ENCODE measurements at places on chromosomes 2 and 18. TPM values are rescaled to one million over a fixed set of nuclear protein-coding genes. Genes with fewer than 3 reads are reported as not detected.
A peak's percentile ranks its signal among the peaks of the same experiment; 100 is the strongest.

GRCh38 chr2:34332813-34333212 is 733.7 kb upstream of the FAM98A start:
- no peak overlapping the region for H3K27ac ChIP-seq
- no peak overlapping the region for H3K4me3 ChIP-seq
- no peaks in the 10 kb centered on the region for H3K4me1 ChIP-seq
- H3K27me3 ChIP-seq = no peaks in the 10 kb centered on the region
- no peaks in the 10 kb centered on the region for H3K36me3 ChIP-seq

DNA sequence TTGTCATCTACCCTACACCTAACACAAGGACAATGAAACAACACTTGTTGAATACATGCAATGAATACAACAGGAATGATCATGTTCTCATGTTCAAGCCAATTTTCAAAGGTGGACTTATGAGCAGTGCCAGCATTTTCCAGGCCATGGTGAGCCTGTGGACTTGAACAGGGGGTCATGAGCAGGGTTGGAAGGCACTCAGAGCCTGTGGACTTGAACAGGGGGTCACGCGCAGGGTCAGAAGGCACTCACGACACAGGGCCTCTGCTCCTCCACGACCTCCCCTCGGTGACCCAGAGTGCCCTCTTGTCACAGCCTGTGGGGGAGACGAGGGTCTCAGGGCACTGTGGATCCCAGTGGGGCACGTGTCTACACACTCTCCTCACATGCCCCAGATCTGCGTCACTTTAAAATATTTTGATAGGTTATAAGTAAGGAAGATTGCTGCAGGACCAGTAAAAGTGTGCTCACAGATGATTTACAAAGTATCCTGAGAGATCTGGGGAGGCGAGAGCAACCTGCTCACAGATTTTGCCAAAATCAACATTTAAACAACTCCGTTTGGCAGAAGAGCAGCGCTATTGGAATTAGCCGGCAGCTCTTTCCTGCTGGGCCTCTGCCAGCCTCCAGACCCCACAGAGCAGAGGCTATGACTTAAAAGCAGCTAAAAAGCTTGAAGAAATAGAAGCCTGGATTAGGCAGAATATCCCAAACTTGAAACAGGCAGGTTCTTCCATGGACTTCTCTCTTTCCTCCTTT is 121.9 kb downstream of the TMEM18 start:
- no peak for DNase-seq
- H3K4me1 ChIP-seq = no peaks in the 10 kb centered on the region
- no peaks in the 10 kb centered on the region for H3K36me3 ChIP-seq
- H3K4me3 ChIP-seq = no peak overlapping the region

- peaks cover 49% of the 10 kb centered on the region for H3K27me3 ChIP-seq
- no peaks in the 10 kb centered on the region for H3K4me1 ChIP-seq
- no peak within 1 kb of the TSS for H3K27ac ChIP-seq
Observed at GRCh38 chr2:219572237-219573001, at the start of gene INHA. INHA (plus strand) TSS chr2:219572310; CDS start chr2:219572375, 65 bp downstream.

GRCh38 chr2:24075259-24075658 is 867 bp downstream of the SF3B6 start:
- peak overlapping the region; percentile 98 for H3K4me3 ChIP-seq
- H3K27me3 ChIP-seq = no peaks in the 10 kb centered on the region
- peaks cover 15% of the 10 kb centered on the region for H3K36me3 ChIP-seq
- no peak for DNase-seq

- H3K27ac ChIP-seq = no peak overlapping the region
- no peak overlapping the region for H3K4me3 ChIP-seq
- DNase-seq = no peak
Observed at GRCh38 chr2:122244598-122245229, 489.3 kb downstream of the TSN start.

- peaks cover 6% of the 10 kb centered on the region for H3K27me3 ChIP-seq
- H3K36me3 ChIP-seq = no peaks in the 10 kb centered on the region
- H3K4me1 ChIP-seq = peaks cover 4% of the 10 kb centered on the region
- H3K27ac ChIP-seq = no peak overlapping the region
- no peak for DNase-seq
Observed at GRCh38 chr2:202064171-202064880, 8.7 kb upstream of the KIAA2012 start.

DNA sequence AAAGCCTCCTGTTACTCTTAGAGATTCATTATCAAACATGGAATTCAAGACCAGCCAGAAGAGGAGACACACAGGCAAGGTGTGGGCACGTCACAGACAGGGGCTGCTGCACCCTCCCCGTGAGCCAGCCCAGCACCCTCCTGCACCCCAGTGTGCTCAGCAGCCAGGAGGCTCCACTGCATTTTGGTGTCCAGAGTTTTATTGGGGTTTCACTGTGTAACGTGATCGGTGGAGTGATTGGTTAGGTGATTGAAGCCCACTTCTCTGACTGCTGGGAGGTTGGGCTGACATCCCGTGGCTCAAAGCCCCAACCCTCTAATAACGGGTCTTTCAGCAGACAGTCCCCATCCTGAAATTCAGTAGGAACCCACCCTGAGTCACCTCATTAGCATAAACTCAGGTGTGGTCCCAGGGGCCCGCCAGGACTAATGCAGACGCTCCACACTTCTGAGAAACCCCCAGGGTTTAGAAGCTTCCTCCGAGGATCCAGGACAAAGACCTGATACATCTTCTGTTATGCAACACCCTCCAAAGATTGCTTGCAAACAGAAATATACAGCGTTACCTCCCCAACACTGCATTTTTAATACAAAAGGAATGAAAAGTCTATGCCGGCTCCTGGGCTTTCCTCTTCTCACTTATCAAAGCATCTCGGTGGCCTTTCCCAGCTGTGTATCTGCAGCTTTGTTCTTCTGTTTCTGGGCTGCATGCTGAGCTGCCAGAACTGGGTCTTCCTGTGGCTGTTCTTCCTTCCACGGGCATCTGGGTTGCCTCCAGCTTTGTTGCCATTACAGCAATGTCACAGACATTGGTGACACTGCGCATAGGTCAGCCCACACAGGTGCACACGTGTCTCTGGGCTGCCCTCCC is 43.7 kb upstream of the SNED1 start:
- H3K4me1 ChIP-seq = no peaks in the 10 kb centered on the region
- no peak for DNase-seq
- no peaks in the 10 kb centered on the region for H3K36me3 ChIP-seq
- H3K4me3 ChIP-seq = no peak overlapping the region
- no peaks in the 10 kb centered on the region for H3K27me3 ChIP-seq

GRCh38 chr2:26251893-26252292 is 7.2 kb downstream of the HADHB start:
- H3K36me3 ChIP-seq = no peaks in the 10 kb centered on the region
- no peak for DNase-seq
- no peaks in the 10 kb centered on the region for H3K27me3 ChIP-seq

- H3K36me3 ChIP-seq = no peaks in the 10 kb centered on the region
- H3K4me3 ChIP-seq = no peak overlapping the region
- H3K27me3 ChIP-seq = no peaks in the 10 kb centered on the region
- H3K4me1 ChIP-seq = no peaks in the 10 kb centered on the region
- DNase-seq = no peak
Observed at GRCh38 chr18:61870151-61870550, 22.7 kb downstream of the RNF152 start.

GRCh38 chr2:205995260-205995659 is 90.7 kb downstream of the INO80D start:
- DNase-seq = no peak
- H3K36me3 ChIP-seq = peaks cover 23% of the 10 kb centered on the region
- H3K4me3 ChIP-seq = no peak overlapping the region
- peaks cover 7% of the 10 kb centered on the region for H3K4me1 ChIP-seq
- H3K27ac ChIP-seq = peak overlapping the region; percentile 21

DNA sequence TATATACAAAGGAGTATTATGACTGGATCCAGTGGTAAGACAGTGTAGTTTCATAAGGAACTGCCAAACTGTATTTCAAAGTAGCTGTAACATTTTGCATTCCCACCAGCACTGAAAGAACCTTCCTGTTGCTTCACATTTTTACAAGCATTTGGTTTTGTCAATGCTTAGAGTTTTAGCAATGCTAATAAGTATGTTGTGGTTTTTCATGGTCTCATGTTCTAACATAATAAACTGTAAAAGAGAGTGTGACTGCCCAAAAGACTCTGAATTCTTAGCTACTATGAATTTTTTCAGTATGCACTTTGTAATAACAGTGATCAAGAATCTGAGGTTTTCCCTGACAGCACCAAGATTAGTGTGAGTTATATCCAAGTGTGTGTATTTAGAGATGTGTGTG is 604.2 kb downstream of the XIRP2 start:
- H3K4me1 ChIP-seq = no peaks in the 10 kb centered on the region
- no peak overlapping the region for H3K4me3 ChIP-seq
- no peak overlapping the region for H3K27ac ChIP-seq
- no peak for DNase-seq
- no peaks in the 10 kb centered on the region for H3K36me3 ChIP-seq
- no peaks in the 10 kb centered on the region for H3K27me3 ChIP-seq

GRCh38 chr18:65411061-65411460 is 339.8 kb upstream of the CDH7 start:
- no peak overlapping the region for H3K27ac ChIP-seq
- H3K4me3 ChIP-seq = no peak overlapping the region
- H3K27me3 ChIP-seq = no peaks in the 10 kb centered on the region
- DNase-seq = no peak
- H3K4me1 ChIP-seq = no peaks in the 10 kb centered on the region

DNA sequence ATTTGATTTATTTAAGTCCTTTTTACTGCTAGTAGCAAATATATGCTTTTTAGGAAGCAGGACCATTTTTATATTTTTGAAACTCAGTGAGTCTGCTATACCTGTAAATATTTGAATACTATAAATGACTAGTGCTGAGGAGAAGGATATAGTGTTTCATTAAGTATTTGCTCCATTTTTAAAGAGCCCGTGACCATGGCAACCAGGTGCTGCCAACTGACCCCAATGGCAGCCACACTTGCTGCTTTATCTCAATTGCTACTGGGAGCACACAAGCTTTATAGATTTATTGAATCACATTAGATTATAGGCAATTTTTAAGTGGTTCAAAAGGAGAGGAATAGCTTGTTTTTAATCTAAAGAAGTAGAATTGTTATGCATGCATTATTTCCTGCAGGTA is 142.0 kb downstream of the SCG2 start:
- no peaks in the 10 kb centered on the region for H3K36me3 ChIP-seq
- H3K4me1 ChIP-seq = no peaks in the 10 kb centered on the region
- DNase-seq = no peak
- no peak overlapping the region for H3K4me3 ChIP-seq

DNA sequence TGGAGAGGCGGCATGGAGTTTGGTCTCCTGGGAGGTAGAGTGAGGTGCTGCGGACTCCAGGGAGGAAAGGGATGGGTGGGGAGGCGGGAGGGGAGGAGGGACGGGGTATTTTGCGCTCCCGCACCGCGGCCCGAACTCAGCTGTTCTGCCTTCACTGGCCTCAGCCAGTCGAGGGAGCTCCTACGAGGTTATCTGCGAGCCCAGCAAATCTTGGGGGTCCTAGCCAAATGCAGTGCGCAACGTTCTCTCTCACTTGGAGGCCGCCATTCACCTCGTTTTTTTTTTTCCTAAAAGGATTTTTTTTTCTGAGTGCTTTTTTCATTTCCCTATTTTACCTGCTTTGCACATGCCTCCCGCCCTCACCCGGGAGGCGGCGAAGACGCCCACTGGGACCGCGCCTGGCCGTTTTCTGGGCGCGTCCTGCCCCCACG is 877 bp upstream of the BCL2L11 start:
- peaks cover 10% of the 10 kb centered on the region for H3K36me3 ChIP-seq
- DNase-seq = peak; percentile 17
- peaks cover 36% of the 10 kb centered on the region for H3K27me3 ChIP-seq

- peaks cover 3% of the 10 kb centered on the region for H3K4me1 ChIP-seq
- H3K4me3 ChIP-seq = no peak overlapping the region
- H3K36me3 ChIP-seq = no peaks in the 10 kb centered on the region
- no peak overlapping the region for H3K27ac ChIP-seq
Observed at GRCh38 chr2:45938649-45939511, 287.4 kb downstream of the PRKCE start.

DNA sequence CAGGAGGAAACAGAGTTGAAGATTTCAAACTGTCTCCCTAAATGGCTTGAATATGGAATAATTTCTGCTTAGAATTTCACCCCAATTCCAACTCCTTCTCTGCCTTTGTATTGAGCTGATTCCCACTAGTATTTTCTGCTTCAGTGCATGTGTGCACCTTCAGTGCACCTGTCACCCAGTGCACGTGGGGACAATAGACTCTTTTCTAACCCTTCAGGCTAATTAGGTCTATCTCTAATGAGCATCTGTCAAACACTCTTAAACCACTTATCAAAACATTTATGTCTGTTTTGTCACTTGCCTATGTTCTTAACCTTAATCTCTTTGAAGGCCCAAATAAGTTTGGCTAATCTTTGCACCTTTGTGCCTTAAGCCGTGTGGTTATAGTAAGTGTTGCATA is 232.0 kb upstream of the NETO1 start:
- no peaks in the 10 kb centered on the region for H3K27me3 ChIP-seq
- H3K27ac ChIP-seq = no peak overlapping the region
- H3K36me3 ChIP-seq = no peaks in the 10 kb centered on the region
- H3K4me1 ChIP-seq = no peaks in the 10 kb centered on the region
- no peak for DNase-seq

DNA sequence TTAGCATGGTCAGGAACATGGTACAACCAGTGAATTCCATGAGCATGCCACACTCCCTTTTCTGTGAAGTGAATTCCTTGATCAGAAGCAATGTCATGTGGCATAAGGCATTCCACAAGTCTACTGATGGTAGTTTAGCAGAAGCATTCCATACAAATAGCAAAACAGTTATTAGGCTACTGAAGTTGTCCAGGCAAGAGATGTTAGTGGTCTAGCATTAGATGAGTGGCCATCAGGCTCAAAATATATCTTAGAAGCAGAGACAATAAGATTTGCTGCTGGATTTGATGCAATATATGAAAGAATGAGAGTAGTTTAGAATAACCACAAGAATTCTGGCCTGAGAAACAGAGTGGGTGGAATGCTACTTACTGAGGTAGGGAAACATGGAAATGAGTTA is 355.3 kb upstream of the NRXN1 start:
- H3K36me3 ChIP-seq = no peaks in the 10 kb centered on the region
- no peak overlapping the region for H3K27ac ChIP-seq
- DNase-seq = no peak

GRCh38 chr2:231138699-231139098 is 13.9 kb upstream of the HTR2B start:
- H3K4me1 ChIP-seq = no peaks in the 10 kb centered on the region
- DNase-seq = no peak
- H3K4me3 ChIP-seq = no peak overlapping the region
- H3K27me3 ChIP-seq = no peaks in the 10 kb centered on the region
- no peak overlapping the region for H3K27ac ChIP-seq
- H3K36me3 ChIP-seq = peaks cover 9% of the 10 kb centered on the region

- peaks cover 13% of the 10 kb centered on the region for H3K36me3 ChIP-seq
- H3K4me3 ChIP-seq = peak within 1 kb of the TSS; percentile 88
- H3K27ac ChIP-seq = no peak within 1 kb of the TSS
- H3K27me3 ChIP-seq = peaks cover 47% of the 10 kb centered on the region
- H3K4me1 ChIP-seq = peaks cover 26% of the 10 kb centered on the region
Observed at GRCh38 chr18:26548415-26549262, at the start of gene KCTD1. KCTD1 (minus strand) TSS chr18:26548553; CDS start chr18:26548536, 17 bp downstream.

- H3K4me1 ChIP-seq = no peaks in the 10 kb centered on the region
- no peak overlapping the region for H3K27ac ChIP-seq
- no peak overlapping the region for H3K4me3 ChIP-seq
- DNase-seq = no peak
- H3K36me3 ChIP-seq = no peaks in the 10 kb centered on the region
Observed at GRCh38 chr2:50691513-50691912, 340.4 kb downstream of the NRXN1 start.

The PPP3R1 gene
- total RNA-seq = 93.2 TPM

The HOXD1 gene
- not detected for total RNA-seq

The LAMA3 gene
- total RNA-seq = 0.31 TPM

The SP5 gene
- not detected for total RNA-seq

The GTF2A1L gene
- not detected for total RNA-seq

The COA5 gene
- total RNA-seq = 27.2 TPM

The MLPH gene
- not detected for total RNA-seq

The UPP2 gene
- not detected for total RNA-seq

The GREB1L gene
- total RNA-seq = not detected

The CKAP2L gene
- 25.8 TPM for total RNA-seq

The PLEKHH2 gene
- total RNA-seq = 0.64 TPM

The MYO7B gene
- total RNA-seq = 0.62 TPM

The PLGLB1 gene
- total RNA-seq = 0.74 TPM

The MC2R gene
- not detected for total RNA-seq

Data from activated naive CD8-positive, alpha-beta T cell treated with anti-CD3 and anti-CD28 coated beads for 36 hours (primary cell).